ENCODE measurements at places on chromosomes 4 and X.

- no peak for DNase-seq
These were observed 3.4 kb upstream of the SEC24D start for GRCh38 chr4:118839221-118839927.

DNA sequence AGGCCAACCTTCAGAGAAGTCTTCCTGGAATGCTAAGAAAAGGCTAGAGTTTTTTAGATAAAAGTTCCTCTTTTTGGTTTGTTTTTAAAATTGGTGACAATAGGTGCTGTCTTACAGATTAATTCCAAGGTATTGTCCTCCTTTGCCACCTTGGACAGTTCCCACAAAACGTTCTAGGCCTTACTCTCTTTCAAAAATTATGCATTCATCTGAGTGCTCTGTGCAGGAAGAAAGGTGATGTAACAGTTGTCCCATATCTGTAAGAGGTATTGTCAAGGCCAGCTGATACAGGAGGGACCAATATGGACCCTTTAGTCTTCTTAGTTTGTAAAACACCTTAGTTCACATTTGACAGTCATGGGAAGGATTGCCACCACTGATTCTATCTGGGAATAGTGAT, 15.9 kb upstream of the CXCL5 start:
- DNase-seq = no peak

- DNase-seq = no peak
These were observed 81.0 kb upstream of the ZDHHC15 start for GRCh38 chrX:75603833-75604232.

DNA sequence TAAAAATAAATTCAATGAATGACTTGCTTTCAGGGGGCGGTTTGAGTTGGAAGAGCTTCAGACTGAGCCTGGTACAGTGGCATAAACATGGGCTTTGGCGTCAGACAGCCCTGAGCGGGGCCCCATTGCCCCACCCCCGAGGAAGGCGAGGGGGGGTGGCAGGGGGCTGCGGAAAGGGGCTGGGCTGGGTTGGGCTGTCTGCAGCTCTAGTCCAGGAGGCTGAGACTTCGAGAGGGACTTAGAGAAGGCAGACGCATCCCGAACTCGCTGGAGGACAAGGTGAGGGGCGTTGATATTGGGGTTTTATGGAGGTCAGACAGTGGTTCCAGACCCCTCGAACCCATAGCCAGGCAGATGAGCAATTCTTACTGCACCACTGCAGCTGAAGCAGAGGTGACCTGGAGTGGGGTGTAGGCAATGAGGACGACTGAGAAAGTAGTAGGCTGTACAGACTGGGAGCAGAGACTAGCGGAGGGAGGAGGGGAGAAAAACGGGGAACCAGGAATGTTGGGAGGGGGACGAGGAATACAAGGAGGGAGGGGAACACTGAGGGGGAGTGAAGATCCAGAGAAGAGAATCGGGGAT, at the start of gene MAGED2:
Gene MAGED2 (plus strand): TSS at position 222 of the 585 bp plus-strand sequence. CDS start 1,587 bp downstream, outside the sequence.
- no peak for DNase-seq

- DNase-seq = no peak
These were observed 44.5 kb downstream of the SCFD2 start for GRCh38 chr4:53321151-53321983.

DNA sequence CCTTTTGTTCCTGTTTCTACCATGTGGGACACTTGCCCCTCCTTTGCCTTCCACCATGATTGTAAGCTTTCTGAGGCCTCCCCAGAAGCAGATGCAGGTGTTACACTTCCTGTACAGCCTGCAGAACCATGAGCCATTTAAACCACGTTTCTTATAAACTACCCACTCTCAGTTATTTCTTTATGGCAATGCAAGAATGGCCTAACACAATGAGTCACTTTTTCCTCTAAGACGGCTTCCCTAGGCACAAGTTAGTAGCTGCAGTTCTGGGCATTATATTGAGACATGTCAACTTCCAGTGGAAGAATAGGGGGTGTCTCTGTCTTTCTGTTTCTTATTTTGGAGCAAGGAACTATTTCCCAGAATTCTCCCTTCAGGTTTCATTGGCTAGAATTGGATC, 32.9 kb upstream of the DIPK2B start:
- no peak for DNase-seq

GRCh38 chr4:20408611-20409010, 156.9 kb downstream of the SLIT2 start:
- no peak for DNase-seq

DNA sequence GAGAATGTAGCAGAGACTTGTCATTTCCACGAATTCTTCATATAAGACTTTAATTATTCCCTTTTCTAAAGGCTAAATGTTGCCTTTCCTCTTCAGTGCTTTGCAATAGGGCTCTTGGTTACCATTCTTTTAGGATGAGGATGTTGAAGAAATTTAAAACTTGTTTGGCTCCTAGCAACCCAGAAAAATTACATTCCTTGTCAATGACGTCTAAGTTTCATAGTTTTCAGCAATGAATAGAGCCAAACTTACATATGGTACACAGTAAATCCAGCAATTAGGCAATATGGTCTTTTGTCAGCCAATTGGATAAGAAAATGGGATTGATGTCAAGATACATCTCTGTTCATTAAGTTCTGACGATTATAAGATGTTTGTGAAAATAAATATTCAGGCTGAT, 1639.6 kb upstream of the PCDH10 start:
- no peak for DNase-seq

DNA sequence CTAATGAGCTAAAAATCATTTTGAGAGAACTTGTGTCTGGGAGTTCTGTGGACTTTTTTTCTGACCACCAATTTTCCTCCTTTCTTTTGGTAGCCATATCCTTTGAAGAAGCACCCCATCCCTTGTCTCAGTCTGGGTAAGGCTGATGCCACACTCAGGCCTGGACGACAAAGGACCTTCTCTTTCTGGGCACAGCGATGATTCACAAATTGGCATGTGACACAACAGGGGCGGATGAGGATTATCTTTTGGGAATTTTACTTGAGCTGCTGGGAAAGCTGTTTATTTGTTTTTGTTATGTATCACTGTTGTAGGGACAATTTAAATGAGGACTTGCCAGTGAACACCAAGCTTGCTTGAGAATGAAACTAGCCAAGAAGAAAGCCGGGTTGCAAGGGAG, 233.4 kb upstream of the HAND2 start:
- DNase-seq = no peak

DNA sequence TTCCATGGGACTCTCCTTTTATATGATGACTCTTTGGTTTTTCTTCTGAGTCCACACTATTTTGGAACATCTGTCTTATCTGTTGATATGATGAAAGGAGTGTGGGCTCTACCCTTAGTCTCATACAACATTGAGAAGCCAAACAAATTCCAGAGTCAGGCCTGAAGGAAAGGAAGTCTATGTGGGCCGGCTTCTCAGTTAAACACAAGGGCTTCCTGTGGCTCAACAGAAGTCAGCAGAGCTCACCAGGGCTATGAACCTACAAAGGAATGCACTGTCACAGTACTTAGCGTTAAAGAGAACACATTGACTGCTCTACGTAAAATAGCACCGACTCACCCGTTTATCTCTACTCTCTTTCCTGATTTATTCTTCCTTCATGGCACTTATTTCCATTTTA, 641.0 kb upstream of the FRG1 start:
- DNase-seq = no peak

DNA sequence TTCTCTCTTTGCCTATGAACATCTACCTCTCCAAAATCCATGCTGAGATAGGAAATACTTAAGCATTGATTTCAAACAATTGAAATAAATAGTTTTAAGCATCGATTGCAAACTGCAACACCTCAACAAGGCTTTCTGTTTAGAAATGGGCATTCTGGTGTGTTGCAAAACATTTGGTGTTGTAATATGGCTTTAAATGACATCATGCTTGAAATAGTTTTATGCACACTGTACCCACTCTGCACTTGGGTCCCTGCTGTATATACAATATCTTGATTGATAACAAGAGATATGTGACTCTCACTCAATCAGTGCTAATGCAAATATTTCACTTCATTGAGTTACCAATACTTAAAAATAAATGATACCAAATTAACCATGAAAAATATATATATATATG, 964.9 kb upstream of the GRIA3 start:
- no peak for DNase-seq

GRCh38 chr4:124903995-124904722, 191.6 kb upstream of the ANKRD50 start:
- no peak for DNase-seq

DNA sequence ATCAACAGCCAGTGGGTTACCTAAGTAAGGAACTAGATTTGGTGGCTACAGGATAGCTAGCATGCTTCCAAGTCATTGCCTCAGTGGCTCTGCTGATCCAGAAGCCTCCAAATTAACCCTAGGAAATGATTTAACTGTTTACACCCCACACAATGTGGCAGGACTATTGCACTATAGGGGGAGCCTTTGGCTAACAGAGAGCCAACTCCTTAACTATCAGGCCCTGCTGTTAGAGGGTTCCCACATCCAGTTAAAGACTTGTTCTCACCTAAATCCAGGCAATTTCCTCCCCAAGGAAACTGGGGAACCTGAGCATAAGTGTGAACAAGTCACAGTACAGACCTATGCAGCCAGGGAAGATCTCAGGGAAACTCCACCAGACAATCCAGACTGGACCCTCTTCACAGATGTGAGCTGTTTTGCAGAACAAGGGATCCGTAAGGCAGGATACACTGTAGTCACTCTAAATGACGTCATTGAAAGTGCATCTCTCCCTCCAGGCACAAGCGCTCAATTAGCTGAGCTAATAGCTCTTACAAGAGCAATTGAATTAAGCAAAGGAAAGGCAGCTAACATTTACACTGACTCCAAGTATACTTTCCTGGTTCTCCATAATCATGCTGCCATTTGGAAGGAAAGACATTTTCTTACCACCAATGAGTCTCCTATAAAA, 185.3 kb upstream of the SPOCK3 start:
- no peak for DNase-seq

DNA sequence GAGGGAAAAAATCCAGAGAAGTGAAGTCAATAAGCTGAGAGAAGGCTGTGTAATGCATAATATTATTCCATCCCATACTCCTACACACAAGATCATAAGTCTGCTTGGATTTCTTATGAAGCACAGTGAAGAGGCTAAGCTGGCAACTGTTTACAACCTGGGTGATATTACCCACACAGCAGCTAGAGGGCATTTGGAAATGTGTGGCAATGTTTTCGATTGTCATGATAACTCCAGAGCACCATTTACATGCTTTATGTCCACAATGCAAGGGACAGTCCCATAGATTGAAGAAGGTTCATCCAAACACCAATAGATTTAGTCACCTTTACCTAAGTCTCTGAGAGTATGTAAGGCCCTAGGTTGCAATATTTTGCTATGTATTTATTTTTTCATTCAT, 412.2 kb downstream of the PPP3CA start:
- DNase-seq = no peak

- DNase-seq = no peak
These were observed 2361.9 kb downstream of the ARAP2 start for GRCh38 chr4:33882246-33882990.

DNA sequence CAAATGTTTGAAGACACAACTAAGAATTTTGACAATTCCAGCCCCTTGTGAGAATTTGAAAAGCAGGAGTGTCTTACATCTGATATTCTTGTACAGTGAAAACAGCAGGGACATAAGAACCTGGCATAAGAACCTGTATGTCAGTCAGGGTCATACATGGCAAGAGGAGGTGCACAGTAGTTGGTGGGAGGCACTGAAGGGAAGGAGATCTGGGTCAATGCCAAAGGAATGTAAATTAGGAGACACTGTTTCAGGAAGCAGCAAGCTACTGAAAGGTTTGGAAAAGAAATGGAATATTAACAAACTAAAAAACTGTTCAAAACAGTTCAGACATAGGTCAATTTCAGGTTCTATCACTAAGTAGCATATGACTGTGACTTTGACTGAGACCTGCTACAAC, 25.0 kb upstream of the SPP1 start:
- no peak for DNase-seq

DNA sequence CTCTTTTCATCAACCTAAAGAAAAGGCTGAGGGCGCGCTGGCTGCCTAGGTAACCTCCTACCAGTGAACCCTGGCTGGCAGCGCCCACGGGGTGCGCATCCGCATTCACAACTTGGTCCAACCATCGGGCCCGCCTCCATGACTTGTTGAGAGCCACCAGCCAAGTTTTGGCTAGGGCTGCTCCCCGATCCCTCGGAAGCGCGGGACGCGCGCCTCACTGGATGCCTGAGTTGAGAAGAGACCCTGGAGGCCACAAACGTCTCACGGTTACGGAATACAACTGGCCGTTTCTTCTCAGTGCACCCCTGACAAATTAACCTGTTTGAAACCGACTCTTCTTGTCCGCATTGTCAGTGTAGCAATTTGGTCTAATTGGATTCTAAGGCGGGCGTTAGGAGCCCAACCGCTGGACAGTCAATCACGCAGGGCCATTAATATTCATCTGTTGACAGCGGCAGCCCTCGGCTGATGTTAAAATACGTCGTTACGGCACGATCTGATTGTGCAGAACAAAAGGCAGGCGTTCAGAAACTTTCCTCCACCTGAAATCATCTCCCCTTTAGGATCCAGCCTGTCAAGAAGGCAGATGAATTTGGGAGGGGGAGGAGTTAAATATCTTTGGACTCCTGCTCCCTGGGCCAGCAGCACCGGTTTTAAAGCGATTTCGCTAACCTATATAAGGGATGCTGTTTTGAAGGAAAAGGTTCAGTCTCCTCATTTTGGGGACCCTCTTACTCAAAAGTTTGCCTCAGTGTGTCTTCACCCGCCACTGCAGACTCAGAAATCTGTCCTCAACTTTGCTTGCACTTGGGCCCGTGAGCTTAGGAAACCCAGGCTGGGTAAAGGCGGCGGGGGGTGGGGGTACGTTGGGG, 1.2 kb downstream of the GPC3 start:
- DNase-seq = no peak

DNA sequence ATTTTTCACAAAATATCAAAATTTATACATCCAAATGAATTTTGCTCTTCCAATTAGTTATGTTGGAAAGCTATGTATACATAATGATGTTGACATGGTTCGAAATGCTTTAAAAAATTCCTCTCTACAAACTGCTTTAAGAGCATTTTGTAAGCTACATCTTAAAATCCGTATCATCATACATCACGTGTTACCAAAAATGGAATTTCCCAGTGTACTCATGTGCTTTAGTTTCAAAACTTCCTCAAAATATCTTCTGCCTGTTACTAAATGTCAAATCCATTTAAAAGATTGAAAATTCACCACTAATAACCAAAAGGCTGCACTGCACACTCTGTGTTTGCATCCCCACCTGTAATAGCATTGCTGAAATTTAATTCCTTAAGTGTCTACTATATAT, 87.9 kb downstream of the WDFY3 start:
- no peak for DNase-seq

DNA sequence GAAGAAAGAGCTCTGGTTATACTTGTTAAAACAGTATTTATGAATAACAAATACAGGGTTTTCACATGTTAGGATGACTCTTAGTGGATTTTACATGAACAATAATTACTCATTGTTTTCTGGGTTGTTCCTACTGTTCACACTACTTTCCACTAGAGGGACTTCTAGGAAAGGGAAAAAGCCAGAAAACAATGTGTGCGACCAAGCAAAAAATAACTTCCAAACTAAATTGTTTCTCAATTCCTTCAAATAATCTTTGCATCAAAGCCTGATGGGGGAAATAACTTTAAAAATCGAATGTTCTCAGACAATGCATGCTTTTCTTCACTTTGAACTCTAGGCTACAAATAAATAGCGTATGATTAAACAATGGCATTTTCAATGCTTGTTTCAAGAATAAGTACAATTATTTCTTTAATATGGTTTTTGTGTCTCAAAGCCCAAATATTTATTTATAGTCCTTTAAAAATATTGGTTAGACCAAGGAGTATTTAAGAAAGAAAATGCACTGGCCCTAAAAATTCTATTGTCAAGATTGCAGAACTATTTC, 72.1 kb upstream of the ETNPPL start:
- DNase-seq = no peak

GRCh38 chr4:126762663-126763247, 870.0 kb upstream of the INTU start:
- no peak for DNase-seq
